NCI-H1417 (cell line): ENCODE measurements at places on chromosomes 6 and 20.

- DNase-seq = no peak
Observed at GRCh38 chr20:36805396-36805795, 31.8 kb upstream of the DSN1 start.

DNA sequence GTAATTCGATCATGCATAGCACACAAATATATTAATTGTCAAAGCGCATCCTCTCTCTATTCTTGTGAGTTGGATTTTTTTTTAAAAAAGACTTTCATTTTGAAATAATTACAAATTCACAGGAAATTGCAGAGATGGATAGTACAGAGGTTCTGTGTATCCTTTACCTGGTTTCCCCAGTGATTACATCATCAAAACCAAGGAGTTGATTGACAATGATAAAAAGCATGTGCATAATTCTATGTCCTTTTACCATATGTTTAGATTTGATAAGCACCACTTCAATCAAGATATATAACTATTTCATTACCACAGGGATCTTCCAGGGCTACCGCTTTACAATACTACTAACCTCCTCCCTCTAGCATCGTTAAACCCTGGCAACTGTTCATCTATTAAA lies 40.2 kb downstream of the CCN2 start:
- no peak for DNase-seq

DNA sequence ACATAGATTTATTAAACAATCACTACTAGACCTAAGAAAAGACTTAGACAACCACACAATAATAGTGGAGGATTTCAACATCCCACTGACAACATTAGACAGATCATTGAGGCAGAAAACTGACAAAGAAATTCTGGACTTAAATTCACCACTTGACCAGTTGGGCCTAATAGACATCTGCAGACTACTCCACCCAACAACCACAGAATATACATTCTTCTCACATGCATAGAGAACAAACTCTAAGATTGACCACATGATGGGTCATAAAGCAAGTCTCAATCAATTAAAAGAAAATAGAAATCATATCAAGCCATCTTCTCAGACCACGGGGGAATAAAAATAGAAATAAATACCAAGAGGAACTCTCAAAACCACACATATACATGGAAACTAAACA lies 136.7 kb upstream of the ARG1 start:
- no peak for DNase-seq

- peak; percentile 55 for DNase-seq
Observed at GRCh38 chr6:35213298-35213791, 411 bp upstream of the SCUBE3 start.
